ENCODE measurements at places on chromosomes 12 and 14. TPM values are rescaled to one million over a fixed set of nuclear protein-coding genes. Genes with fewer than 3 reads are reported as not detected.

DNA sequence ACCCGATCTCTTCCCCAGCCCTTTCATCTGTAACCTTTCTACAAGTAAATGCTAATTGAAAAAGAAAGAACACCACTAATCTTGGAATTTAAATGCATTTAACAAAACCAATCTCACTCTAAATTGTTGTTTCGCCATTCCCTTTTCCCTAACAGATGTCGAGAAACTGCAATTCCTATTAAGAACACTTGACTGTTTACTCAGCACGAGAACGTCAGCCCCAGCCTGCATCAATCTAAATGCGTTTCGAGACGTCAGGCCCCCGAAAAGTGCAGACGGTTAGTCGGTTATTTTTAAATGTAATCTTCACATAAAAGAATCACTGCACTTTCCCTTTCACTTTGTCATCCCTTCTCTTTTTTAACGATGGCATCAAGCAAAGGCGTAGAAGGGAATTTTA is 837.6 kb downstream of the VRK1 start:
- DNase-seq, result no peak

DNA sequence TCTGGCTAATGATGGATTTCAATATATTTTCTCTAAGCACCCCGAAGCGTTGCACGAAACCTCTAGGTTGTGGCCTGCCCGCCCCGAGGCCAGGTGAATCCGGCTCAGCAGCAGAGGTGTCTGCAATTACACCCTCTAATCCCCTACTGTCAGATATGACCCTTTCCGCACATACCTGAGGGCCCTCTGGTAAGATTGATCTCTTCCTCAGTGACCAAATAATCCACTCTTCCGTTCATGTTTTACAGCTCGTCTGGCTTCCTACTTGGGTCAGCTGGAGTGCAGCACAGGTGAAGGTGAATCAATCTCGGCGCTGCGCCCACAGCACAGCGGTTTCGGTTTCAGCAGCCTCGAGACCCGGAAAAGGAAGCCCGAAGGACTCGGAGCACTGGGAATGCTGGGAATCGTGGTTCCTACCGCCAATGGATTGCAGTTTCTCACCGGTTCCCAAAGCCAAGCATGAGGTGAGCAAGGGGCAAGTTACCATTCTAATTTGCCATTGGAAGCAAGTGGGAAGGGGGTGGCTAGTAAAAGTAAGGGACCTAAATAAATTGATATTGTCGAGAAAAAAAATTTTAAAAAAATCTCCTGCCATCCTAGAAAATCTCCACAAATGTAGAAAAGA is at the start of gene SYNJ2BP:
TSS of gene SYNJ2BP (minus strand) at position 366 of the 625 bp plus-strand sequence. CDS start at position 239, 127 bp downstream.
- peak; percentile 61 for DNase-seq

Gene ERBB3
- total RNA-seq, result 1.8 TPM

Gene SLC16A7
- total RNA-seq, result 12.5 TPM

Gene RNASE4
- total RNA-seq, result 18.5 TPM

Gene INHBC
- total RNA-seq, result not detected

GRCh38 chr12:273382-273781 is 10.7 kb upstream of the SLC6A13 start:
- no peak for DNase-seq

DNA sequence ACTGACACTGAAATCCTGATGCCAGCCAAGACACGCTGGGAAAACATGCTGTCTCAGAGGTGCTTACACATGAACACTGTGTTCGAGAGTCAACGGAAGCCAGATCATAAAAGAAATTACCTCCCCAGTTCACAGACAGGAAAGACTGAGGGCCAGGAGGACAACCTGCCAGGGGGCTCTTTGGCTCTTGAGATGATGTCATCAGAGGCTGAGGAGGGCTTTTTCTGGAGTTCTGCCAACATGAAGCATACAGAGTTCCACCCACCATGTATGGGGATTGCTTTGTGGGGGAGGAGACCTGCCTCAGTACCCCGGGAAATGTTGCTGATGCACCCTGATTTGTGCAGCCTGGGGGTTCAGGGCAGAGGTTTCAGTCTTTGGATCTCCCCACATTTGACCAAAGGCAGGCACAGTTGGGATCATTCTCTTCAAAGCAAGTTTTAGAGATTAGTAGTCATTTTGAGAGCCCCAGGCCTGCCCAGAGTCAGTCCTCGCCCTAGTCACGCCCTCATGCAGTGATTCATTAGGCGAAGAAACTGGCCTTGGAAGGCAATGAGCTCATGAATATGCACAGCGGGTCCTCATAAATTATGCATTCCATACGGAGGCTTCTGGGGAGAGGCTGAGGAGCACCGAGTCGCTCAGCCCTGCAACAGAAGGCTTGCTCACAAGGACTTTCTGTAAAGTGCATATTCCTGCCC is 34.9 kb upstream of the EML1 start:
- peak; percentile 79 for DNase-seq

Data from Caki2 (cell line).